Hippocampal formation (tissue), 2 donors: ENCODE measurements at places on chromosomes 6 and 20.
A peak's percentile ranks its signal among the peaks of the same experiment; 100 is the strongest.

GRCh38 chr6:150765067-150765764, 100.3 kb upstream of the MTHFD1L start:
- no peak for DNase-seq

DNA sequence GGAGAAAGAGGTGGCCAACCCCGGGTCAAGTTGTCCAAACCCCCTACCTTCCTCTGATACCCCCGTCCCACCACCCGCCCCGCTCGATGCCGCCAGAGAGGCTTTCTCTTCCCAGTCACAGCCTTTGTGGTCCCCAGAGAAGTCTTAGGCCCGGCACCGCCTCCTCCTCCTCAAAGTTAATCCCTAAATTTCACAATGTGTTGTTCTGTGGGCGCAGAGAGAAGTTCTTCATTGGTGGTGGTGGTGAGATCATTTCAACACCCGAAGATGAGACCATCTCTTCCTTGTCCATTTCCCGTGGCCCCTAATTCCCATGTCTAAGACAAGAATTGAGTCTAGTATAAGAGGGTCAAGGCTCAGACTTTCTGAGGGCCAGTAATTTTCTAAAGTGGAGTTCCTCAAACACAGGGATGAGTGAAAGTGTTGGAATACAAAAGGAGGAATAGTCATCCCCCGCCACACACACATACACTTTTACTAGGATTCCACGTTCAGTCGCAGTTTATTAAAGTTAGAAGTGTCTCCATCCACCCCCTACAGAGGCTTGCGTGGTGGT, 10.4 kb downstream of the TRIM31 start:
- DNase-seq, result no peak

GRCh38 chr20:58469616-58470015, 45.6 kb downstream of the APCDD1L start:
- DNase-seq, result no peak

DNA sequence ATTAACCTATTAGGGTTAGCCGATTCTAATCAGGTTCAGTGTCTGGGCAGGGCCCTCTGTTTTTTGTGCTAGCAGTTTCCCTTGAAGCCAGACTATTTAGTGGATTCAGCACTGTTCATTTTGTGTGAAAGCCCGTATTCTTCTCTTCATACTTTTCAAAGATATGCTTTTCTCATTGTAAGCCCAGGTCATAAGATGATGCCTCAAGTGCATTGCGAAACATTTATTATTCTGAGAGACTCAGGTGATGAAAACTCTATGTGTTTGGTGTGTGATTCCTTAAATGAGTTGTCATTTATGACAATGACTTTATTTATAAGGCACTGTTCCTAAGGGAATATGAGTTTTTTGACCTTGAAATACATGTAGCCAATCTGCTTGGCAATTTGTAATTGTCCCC, 851.0 kb upstream of the FLRT3 start:
- DNase-seq, result no peak

- peak; percentile 25 for DNase-seq
Measured at GRCh38 chr6:33672808-33673207, 38.7 kb downstream of the UQCC2 start.

DNA sequence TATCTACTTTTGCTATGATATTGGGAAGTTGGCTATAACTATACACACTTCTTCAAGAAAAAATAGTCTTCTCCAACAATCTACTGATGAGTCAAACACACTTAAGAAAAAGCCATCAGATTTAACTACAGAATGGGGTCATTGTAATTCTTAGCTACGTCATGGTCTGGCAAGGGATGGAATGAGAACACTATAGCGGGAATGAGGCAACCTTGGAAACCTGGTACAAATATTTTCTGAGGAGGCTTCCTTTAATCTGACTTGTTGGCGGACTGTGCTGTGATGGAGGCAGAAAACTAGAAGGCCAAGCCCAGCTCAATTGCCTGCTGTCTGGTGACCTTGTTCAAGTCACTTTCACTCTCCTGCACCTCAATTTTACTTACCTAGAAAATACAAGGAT, 586.8 kb upstream of the JAG1 start:
- DNase-seq, result no peak

DNA sequence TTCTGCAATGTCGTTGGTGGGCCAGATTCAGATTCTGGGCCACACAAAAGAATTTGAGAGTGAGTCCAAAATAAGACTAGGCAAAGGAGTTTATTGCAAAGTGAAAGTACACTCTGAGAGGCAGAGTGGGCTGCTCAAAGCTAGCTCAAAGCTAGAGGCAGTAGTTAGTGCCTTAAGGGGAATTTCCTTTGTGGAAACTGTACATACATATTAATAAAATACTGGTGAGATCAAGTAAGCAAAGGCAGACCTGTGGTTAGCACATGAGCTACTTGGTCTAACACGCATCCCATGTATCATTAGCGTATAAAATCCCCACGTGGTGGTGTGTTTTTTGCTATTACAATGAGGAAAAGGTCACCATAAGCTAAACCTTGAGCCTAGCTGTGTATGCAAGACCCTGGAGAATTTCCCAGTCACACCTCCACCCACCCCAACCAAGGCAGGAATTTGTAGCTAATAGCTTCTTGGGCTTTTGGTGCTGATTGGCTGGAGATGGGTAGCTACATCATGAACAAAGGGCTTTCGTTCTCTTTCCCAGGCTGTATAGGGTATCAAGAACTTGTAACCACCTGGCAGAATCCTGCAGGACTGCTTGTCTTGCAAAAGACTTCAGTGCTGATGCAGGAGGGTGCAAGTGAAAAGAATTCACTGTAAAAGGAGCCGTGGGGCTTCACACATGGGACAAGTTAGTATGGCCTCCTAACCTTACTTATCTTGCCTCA, 14.7 kb upstream of the TRIM26 start:
- no peak for DNase-seq

- no peak for DNase-seq
Measured at GRCh38 chr6:110357664-110358552, at the start of gene METTL24. TSS of gene METTL24 (minus strand) at chr6:110358349. CDS start at chr6:110358272, 77 bp downstream.

DNA sequence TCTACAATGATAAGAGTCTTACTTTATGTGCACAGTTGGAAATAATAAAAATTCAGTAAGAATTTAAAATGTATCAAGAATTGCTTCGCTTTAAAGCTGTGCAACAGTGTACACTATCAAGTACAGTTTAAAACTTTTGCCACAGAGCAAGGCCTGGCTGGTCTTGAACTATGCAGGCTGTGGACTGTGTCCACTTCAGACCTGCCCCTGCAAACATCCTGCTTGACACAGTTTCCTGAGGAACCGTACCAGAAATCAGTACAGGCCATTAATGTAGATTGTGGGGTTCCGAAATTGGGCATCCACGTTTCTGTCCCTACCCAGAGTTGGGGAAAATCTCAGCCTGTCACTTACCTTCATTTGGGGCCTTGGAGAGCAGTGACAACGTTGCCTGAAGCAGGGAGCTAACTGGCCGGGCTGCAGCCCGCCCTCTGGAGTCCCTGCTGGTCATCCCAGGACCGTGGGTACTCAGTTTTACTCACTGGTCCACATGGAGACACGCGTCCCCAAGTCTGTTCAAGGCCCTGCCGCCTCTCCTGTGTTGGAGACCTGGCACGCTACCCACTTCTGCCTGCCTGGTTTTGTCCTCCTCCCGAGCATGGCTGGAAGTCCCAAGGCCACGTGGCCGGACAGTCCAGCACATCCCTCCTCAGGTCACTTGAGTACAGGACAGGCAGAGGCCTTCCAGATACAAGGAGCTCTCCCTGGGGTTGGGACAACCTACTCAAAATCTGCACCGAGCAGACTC, 8.4 kb downstream of the NINL start:
- DNase-seq, result no peak

DNA sequence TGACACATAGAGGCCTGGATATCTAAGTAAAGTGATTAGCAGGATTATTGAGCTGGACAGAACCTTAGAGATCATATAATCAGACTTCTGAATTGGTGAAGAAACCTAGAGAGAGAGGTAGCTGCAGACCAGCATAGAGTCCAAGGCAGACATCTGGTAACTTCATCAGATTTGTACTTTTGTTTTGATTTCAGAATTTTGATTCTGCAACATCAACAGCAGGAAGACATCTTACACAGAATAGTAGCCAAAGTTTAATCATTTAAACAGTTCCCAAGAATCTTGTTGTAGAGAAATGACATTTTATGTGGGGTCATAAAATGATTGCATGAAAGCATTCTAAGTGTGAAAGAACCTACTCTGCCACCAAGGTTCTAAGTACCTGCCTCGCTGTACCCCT, 39.4 kb downstream of the RPRD1B start:
- DNase-seq, result no peak

DNA sequence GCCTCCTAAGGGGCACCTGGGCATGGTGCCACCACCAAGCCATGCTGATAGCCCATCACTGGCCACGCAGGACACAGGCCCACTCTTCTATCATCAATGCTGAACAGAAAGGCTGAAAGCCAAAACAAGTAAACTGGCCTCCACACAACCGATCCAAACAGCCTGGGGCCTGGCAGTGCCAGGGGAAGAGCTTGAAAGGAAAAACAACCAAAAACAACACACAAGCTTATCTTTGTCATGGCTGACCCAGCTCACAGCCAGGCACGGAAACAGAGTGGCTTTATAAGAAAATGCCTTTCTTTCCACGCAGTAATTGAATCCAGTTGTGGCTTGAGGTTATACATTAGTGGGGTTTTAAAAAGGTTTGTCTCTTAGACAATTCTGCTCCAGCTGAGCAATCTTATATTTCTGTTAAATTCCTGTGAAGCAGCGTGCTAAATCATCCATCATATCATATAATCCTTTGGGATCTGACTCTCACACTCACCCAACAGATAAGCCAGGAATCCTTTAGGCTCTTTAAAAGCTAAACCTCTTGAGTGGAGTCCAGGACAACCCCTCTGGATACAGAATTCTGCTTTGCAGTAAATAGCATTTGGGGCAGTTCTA, 65.4 kb upstream of the SLC22A16 start:
- peak; percentile 96 for DNase-seq

DNA sequence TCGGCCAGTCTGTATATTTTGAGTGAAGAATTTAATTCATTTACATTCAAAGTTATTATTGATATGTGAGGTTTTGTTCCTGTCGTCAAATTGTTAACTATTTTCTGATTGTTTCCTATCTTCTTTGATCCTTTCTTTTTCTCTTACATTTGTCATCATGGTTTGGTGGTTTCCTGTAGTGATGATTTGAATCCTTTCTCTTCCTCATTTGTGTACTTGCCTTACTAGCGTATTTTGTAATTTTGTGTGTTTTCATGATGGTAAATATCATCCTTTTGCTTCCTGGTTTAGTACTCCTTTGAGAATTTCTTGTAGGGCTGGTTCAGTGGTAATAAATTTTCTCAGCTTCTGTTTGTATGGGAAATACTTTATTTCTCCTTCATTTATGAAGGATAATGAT, 151.7 kb upstream of the CEP162 start:
- no peak for DNase-seq

GRCh38 chr20:35598899-35599775, 16.5 kb upstream of the SPAG4 start:
- no peak for DNase-seq

DNA sequence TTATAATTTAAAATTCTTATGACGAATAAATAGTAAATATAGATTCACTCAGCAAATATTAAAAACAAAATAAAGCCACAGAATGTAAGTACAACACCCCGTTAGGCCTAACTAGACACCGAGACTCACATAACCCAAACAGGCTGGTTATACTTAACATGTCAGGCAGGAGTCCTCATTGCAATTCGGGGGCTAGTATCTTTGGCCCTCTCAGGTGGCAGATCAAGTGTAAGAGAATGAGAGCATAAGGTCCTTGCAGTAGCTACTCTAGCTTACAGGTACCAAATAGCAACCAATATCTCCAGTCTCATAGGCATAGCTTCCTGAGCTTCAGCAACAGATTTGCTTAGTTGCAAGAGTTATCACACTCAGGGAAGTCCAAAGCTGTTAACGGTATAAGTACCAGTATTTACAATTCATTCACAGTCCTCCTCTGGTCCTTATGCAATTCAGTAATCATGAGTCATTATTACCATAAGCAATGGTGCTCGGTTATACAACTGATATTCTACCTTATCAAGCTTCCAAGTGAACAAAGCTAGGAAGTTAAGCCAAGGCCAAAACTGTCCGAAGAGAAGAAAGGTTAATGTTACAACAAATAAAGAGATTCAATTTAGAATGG, 20.1 kb downstream of the REV3L start:
- no peak for DNase-seq
